ENCODE measurements at places on chromosomes 16 and 17.

DNA sequence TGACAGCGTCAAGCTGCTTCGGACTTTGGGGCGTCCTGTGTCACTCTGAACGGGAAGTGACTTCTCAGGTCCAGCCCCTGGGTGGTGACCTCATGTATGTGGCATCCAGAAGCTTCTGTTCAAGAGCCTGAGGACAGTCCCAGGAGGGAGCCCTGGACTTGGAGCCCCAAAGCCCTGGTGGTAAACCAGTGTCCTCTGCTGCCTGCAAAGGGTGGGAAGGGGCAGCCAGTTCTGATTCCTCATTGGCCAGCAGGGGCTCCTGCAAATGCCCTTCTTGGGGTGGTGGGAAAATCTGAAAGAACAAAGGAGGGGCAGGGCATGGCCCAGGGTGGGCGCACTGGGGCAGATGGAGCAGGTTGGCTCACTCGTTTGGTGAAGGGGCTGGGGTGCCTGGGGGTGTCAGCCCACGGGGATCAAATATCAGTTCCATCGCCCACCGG is 1.6 kb downstream of the OSGIN1 start:
- DNase-seq = peak; percentile 40

GRCh38 chr16:89779909-89780305 is 36.5 kb downstream of the FANCA start:
- no peak for DNase-seq

- DNase-seq = no peak
These were observed 476.7 kb downstream of the SOX9 start for GRCh38 chr17:72597354-72598087.

DNA sequence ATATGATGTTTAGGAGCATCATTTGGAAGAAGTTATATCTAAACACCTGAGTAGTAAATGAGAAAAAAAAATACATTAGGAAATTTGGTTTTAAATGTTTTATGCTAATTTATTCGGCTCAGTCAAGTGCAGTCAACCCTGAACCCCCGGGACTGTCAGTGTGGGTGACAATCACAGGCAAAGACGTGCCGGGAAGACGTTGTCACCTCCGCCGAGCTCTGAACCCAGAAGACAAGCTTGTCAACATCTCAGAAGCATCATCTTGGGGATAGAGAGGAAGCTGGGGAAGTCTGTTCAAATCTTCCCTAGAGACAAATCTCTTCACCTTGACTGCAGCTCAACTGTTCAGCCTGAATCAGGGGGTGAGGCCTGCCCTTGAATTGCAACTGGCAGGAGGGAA is 159.7 kb downstream of the RBFOX3 start:
- no peak for DNase-seq

DNA sequence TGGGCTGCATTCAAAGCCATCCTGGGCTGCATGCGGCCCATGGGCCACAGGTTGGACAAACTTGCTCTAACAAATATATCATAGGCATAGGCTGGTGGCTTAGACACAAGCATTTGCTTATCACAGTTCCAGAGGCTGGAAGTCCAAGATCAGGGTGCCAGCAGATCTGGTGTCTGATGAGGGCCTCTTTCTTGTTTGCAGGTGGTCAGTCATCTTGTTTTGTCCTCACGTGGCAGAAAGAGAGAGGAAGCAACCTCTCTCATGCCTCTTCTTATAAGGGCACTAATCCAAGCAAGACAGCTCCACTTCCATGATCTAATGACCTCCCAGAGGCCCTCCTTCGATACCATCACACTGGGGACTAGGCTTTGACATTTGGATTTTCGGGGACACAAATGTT is 238.7 kb upstream of the TNRC6C start:
- no peak for DNase-seq

DNA sequence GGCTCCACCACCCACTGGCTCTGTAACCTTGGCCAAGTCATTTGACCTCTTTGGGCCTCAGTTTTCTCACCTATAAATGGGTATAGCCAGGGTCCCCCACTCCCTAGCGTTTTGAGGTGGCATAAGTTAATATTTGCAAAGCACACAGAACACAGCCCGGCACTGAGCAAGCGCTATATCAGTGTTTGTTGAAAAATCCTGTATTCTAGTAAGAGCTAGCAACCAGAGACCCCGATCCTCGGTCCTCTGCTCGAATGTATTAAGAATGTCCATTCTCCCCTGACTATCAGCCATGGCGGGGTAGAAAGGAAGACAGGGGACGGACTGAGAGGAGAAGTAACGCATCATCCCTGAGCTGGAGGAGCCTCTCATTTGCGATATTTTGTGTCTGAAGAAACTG is 131.2 kb downstream of the IRF8 start:
- no peak for DNase-seq

DNA sequence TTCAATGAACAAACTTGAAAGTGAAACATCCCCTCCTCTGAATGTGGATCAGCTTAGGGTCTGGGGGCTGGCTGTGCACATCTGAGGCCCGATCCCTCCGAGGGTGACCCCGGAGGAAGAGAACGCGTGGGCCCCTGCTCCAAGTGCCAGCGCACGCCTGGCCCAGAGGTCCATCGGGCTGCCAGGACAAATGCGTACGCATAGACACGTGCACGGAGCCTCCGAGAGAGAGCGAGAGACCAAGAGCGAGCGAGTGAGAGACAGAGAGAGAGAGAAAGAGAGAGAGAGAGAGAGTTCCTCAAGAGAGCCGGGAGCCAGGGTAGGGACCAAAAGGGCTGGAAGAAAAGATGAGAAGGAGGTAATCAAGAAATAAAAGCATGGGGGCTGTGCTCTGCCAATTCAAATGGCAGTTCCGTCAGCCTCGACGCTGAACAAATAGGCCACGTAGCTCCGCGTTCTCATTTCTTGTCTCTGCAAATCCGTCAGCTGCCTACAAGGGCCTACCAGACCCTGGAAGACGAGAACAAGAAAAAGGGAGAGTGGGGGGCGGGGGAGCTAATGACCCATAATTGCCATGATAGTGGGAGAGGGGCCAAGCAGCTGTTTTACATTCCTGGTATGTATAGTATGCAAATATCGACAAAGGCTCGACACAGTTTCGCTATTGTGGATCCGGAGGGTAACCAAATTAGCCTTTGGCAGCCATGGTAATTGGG is 435.3 kb upstream of the ZFHX3 start:
- DNase-seq = no peak

- no peak for DNase-seq
These were observed 110.6 kb downstream of the METRNL start for GRCh38 chr17:83190004-83190385.

DNA sequence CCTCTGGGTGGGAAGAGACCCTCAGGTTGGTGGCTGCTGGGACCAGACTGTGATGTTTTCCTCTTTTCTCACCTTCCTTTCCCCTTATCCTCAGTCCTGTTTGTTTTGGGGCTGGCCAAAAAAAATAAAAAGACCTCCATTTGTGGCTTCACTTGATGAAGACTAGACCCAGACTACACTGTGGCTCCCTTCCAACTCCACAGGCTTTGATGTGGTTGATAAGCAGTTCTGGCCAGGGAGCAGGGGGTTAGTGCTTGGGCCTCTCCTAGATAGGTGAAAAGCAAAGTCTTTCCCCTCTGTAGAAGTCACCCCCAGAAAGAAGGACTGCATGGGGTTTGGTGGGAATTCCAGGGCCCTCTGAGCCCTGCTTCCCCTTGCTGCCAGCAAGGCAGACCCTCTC is 11.2 kb upstream of the ADAM11 start:
- peak; percentile 15 for DNase-seq

- peak; percentile 46 for DNase-seq
These were observed 18.1 kb downstream of the NCOR1 start for GRCh38 chr17:16197276-16197675.

DNA sequence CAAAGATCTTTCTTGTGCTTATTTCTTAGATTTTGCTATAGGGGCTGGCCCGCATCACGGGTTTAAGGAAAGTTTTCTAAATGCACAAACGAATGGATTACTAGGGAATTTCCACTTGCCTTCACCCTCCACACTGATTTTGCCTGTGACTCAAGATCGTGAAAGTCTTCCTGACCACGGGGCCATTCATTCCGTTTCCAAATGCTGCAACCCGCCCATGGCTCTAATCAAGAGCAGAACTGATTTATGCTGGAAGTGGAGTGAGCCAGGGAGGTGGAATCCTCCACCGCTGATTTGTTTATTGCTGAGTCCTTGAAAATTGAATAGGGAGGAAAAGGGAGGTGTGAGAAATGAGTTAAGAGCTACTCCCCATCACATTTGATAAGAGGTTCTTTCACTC is 52.4 kb downstream of the CA10 start:
- DNase-seq = no peak

DNA sequence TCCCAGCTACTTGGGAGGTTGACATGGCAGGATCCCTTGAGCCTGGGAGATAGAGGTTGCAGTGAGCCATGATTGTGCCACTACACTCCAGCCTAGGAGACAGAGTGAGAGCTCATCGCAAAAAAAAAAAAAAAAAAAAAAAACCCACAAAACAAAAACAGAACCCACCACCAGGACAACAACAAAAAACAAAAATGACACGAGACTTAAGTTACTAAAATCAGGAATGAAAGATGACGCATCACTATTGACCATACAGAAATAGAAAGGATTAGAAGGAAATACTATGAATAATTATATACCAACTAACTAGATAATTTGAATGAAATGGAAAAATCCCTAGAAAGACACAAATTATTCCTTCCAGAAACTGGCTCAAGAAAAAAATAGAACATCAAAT is 432.4 kb upstream of the PMFBP1 start:
- DNase-seq = no peak

- DNase-seq = peak; percentile 75
These were observed 6.3 kb downstream of the CCDC102A start for GRCh38 chr16:57530104-57530521.

DNA sequence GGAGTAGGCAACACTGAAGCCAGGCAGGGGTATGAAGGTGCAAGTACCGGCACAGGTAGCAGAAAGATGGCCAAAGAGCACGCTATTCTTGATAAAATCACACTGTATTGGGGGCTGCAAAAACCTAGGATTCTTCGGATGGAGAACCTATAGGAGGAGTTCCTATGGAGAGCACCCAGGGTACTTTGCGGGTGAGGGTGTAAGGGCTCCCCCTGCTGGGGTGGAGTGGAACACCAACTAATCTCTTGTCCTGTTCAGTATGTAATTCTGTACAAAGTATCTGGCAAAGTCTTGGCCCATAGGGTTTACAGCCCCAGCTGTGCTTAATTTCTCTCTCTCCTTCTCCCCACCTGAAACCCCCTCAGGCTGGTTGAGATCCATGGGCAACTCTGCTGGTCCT is 393.1 kb upstream of the ASIC2 start:
- no peak for DNase-seq

GRCh38 chr16:52174168-52174567 is 372.8 kb downstream of the TOX3 start:
- no peak for DNase-seq

DNA sequence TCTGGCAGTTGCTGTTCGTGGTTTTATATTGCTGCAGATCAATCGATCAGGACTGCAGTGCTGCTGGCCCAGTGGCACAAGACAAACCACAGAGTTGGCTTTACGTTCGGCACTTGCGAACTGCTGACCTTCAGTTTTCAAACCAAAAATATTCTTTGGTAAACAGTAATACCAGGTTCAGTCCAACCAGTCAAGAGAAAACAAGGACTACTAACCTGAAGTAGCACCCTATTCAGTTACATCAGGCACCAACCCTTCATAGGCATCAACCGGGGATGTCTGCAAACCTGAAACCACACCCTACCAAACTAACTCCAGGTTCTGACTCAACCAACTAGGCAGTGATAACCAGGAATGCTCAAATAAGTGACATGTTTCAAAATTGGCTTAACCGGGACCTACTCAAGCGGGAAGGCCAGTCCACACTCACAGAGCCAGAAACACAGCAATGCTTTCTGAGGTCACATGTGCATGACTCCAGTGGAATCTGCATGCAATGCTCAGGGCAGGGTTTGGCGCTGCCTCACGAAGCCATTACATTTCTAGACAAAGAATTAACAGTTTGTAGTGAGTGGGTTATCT is 91.1 kb downstream of the SMG6 start:
- DNase-seq = peak; percentile 90

GRCh38 chr16:19102187-19102872 is 11.4 kb upstream of the ITPRIPL2 start:
- no peak for DNase-seq

DNA sequence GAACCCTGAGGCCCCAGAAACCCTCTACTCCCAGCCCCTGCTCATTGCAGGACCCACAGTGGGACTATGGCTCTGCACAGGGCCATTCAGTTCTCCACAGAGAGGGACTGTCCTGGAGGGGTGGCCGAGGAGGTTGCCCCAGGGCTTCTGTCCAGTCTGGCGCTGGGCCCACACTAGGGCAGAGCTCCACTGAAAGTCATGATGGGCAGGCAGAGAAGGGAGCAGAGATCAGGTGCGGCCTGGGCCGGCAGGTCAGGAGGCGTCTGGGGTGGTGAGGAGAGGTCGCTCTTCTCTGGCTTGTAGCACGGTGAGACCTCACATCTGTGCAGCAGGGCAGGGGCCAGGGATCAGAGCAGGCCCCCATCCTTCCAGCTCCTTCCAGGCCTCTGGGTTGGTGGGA is 13.0 kb upstream of the PIK3R6 start:
- DNase-seq = no peak

GRCh38 chr17:69560987-69561441 is 146.5 kb downstream of the MAP2K6 start:
- DNase-seq = no peak

- DNase-seq = no peak
These were observed 117.9 kb upstream of the MYOCD start for GRCh38 chr17:12547831-12548230.

GRCh38 chr16:57411362-57411976 is 6.9 kb downstream of the CCL17 start:
- no peak for DNase-seq

DNA sequence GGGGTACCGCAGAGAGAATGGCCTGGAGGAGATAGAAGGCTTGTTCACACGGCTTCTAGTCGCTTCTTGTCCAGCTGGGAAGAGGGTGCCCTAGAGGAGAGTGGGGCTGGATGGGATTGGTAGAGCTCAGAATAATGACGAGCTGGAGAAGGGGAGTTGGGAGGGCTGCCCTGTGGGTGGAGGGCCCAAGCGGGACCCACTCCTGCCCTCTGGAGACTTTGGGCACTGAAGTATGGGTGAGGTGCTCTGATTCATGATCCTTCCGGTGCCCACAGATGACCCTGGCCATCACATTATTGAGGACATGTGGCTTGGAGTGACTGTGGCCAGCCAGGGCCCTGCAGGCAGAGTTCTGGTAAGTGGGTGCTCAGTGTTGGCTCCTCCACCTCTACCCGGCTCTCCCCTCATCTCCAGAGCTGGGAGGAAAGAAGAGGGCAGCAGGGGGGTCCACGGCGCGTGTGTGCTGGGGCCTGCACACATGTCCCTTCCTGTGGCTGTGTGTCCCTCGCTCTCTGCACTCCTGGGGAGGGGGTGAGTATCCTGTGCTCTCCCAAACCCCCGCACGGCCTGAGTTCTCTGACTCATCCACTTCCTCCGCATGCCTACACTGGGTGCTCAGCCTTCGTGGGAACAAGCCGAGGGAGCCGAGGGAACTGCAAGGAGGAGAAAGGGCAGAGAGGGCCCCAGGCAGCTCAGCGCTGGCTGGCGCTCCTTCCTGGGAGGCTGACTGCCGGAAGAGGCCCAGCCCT is 8.5 kb downstream of the ITGA3 start:
- DNase-seq = peak; percentile 95

GRCh38 chr16:2770057-2770951 is 6.8 kb downstream of the ELOB start:
- no peak for DNase-seq

Measured in choroid plexus epithelial cell (primary cell).